ENCODE measurements at places on chromosomes 2 and 18.

DNA sequence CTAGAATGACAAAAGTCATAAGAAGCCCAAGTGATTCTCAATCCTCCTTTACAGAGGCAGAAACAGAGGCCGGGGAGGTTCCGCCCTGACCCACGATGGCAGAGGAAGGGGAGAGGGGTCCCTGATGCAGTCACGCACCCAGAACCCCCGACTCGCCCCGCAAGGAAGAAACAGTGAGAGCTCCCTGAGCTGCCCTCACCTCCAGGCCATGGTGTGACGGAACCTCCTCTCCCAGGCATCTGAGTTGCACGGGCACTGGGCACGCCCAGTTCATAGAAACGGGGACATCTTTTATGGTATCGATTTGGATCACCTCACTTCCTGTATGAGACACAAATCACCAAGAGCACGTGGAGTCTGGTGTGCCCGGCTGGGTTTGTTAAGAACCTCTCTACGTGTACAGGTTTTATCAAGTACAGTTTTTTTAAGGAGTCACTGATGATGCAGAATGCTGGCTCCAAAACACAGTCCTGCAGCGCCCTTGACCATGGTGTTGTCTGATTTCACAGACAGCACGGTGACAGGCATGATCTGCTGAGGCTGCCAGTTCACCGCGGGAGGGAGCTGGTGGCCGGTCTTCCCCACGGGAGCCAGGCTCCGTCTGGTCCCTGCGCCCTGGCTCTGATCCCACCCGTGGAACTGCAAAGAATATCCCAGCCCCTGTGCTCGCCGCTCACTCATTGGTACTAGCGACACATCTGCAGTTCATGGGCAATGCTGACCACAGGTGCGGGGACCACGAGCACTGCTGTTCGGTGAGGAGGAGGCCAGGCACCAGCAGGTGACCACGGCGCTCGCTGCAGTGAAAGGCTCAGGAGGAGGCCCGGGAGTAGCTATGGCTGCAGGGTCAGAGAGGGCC lies 35.6 kb downstream of the PXDN start:
- no peak for DNase-seq

DNA sequence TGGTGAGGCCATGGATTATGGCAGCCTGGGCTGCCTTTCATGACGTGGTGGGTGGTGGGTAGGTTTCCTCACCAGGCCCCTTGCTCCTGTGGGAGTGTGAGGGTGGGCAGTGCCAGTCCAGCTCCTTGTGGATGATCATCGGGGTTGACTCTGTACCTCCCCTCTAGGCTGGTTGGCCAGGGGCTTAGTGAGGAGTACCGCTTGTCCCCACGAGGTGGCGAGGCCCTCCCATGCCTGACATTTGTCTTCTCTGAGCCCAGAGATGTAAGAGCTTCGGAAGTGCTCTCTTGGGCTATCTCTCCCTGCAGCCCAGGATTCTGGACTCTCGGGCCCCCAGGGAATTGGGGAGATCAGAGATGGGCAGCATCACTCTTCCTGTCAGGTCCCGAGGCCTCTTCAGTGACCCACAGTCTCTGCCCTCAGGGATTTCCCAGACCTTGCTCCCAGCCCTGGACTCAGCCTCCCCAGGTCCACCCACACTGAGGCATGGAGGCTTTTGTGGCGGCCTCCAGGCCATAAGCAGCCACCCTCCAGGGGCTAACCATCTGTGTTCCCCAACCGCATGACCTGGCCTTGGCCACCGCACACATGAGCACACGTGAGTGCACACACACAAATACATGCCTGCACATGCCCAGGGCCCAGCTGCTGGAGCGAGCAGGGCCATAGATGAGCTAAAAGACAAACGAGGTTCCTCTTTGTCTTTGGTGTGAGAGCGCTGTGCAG lies 6.5 kb downstream of the SPR start:
- DNase-seq: no peak

GRCh38 chr2:135186054-135186453 lies 134.0 kb downstream of the RAB3GAP1 start:
- no peak for DNase-seq

DNA sequence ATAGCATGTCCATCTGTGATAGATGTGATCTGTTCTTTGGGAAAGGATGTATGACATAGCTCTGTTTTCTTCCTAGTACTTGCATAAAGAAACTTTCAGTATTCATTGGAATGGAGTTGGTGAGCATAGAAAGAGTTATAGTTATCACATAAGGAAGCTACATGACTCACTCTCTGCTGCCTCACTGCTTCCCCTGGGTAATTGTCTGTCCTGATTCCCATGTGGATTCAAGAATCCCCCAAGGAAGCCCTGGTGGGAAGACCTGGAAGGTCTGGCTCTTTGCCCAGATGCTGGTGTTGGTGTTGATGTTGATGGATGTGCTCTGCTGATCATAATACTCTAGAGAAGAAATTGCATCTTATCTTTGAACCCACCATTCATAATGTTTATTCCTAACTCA lies 60.6 kb downstream of the PTPN4 start:
- no peak for DNase-seq

DNA sequence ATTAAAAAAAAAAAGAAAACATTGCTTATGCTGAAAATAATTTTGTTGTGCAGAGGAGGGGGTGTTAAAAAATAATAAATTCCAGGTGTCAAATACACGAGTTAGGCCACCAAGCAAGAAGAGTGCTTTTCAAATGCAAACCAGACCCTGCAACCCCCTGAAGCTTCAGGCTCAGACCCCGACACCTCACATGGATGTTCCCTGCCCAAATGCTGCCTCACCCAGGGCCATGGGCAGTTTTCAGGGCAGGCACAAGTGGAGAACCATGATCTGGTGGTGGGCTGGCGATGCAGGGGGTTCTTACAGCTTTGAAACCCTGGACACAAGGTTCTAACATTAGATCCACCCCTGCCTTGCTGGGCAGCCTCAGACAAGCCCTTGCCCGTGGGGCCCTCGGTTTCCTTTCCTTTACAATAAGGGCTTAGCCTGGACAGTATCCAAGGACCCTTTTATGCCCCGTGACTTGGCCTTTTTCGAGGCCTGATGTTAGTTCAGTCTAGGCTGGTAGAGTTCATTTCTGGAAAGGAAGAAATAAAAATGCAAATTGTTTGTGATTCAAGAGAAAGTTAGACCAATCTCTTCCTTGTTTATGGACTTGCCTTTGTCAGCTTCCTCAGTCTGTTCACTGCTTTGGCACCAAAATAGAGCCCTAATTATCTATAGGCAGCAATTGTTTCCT lies 168.7 kb downstream of the DDX1 start:
- DNase-seq: no peak

- no peak for DNase-seq
Measured at GRCh38 chr2:155250800-155251199, 552.3 kb downstream of the KCNJ3 start.

- no peak for DNase-seq
Measured at GRCh38 chr2:71001592-71001927, 6.9 kb upstream of the TEX261 start.

DNA sequence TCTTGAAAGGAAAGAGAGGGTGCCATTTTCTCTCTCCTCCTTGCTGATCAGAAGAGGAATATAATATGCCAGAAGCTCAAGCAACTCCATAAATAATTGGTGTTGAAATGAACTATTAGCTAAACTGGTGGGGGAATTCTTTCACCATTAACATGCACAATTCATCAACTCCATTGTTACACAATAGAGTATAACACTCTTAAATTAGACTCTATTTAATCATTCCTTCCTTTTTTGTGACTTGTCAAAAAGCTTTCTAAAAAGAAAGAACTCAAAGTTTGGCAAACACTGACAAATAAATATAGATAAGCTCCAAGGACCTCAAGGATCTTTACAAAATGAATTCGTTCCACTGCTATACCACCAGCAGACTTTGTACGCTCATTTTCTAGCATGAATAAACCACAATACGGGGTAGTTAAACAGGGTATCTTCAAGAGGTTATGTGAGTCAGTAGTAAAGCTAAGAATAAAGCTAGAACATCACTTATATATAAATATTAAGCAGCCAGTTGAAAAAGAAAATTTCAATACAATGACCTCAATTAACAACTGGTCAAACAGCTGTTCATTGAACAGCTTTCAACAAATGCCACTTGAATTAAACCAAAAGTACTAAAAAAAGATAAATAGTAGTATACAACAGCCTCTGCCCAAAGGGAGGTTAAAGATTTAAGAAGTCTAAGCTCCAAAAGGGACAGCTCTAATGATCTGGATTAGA lies 6.4 kb downstream of the TRAK2 start:
- no peak for DNase-seq

All from anterior cingulate cortex (tissue), 58 donors.